ENCODE measurements at places on chromosomes 13 and 19.

DNA sequence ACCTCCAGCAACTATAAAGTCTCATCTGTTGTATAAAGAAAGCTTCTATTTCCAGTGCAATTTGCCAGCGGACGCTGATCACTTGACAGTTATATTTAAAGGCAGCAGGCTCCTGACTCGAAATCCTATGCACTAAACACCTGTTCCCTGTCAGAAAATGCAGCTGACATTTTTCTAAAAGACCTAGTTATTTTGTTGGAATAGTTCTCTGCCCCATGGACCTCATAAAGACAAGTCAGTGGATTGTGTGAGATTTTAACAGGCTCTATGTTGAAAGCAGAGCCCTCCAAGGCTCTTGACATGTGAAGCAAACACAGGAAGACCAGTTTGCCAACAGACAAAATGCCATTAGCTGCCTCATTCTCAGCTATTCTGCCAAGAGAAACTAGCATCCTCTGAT lies 304.7 kb upstream of the KLF12 start:
- no peak for DNase-seq

DNA sequence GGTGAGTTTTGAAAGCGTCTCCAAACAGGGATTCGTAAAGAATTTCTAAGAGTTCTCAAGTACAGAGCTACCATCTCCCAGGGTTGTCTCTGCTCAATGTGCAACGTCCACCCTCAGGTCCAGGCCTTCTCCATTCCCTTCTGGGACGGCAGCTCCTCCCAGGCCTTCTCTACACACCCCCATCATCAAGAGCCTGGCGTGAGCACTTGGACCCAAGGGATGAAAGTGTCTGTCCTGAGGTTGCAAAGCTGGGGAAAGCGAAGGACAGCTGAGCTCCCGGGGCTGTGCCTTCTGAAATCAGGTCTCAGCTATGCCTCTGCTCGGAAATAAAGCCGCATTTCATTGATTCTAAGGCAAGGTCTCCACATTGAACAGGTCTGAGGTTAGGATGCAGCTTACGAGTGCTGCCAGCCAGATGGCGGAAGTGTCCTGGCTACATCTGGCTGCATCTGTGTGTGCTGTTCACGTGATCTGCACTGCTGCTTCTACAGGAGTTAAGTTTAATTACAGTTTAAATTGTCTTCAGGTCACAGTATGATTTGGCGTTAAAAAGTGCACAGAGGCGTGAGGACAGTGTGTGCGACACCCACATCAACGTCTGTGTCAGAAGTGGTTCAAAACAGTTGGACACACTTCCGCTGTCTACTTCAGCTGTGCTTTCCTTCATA lies 27.0 kb upstream of the MIER2 start:
- no peak for DNase-seq

- peak; percentile 30 for DNase-seq
Observed at GRCh38 chr19:5138606-5139582, 170.0 kb downstream of the KDM4B start.

DNA sequence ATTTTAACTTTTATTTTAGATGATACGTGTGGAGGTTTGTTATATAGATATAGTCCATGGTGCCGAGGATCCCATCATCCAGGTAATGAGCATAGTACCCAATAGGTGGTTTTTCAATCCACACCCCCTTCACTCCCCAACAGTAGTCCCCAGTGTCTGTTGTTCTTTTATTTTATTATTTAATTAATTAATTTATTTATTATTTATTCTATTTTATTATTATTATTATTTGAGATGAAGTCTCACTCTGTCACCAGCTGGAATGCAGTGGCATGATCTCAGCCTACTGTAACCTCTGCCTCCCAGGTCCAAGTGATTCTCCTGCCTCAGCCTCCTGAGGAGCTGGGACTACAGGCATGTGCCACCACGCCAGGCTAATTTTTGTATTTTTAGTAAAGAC lies 2086.2 kb downstream of the PCDH9 start:
- DNase-seq: no peak

DNA sequence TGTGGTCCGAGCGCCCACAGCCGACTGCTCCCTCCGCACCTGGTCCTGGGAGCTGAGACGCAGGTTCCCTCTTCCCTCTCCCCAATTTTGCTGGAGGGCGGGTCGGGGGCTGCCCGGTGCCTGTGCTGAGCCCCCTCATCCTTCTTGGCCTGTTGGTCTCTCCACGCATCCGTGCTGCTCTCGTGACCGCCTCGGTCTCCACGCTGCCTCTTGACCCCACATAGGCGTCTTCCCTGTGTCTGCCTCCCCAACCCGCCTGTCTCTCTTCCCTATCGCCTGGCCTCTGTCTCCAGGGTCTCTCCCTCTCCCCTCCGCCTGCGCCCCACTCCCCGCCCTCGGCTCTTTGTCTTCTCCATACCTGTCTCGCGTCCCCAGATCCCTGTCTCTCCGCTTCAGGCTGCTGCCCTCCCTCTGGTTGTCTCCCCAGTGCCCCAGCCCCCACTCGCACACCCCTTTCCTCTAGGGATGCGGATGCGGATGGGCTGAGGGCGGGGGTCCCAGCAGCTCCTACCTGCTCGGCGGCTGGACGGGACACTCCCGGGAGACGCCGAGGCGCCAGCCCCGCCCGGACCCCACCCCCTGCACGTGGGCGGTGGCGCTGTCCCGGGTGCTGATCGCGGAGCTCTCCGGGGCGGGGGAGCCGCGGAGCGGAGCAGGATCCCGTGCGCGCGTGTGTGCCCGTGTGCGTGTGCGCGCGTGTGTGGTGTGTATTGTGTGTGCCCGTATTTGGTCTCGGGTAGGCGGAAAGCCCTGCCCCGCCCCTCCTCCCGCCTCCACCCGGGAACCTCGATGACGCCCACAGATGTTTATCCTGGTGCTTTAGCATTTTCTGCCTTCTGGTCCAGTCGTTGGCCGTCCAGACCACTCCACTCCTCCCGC lies at the start of gene SYT5:
SYT5 (minus strand) TSS at position 684 of the 879 bp plus-strand sequence. CDS start 1,248 bp downstream, outside the sequence.
- DNase-seq: no peak

GRCh38 chr19:54674021-54674617 lies 11.3 kb downstream of the LILRB4 start:
- DNase-seq: no peak

DNA sequence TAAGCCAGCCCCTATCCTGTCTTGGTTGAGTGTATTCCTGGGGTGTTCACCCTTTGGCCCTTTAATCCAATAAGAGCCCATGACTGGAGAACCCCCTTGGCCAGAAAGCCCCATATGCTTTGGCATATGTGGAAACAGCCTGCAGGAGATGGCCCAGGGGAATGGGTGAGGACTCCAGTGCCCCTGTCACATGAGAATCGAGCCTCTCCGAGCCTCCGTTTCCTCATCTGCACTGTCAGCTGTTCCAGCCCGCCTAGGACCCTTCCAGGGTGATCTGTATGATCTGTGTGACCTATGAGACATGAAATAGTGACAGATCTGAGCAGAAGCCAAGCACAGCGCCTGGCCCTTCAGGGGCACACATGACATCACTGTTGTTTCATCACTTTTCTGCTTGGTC lies 300.7 kb downstream of the ZNF536 start:
- no peak for DNase-seq

DNA sequence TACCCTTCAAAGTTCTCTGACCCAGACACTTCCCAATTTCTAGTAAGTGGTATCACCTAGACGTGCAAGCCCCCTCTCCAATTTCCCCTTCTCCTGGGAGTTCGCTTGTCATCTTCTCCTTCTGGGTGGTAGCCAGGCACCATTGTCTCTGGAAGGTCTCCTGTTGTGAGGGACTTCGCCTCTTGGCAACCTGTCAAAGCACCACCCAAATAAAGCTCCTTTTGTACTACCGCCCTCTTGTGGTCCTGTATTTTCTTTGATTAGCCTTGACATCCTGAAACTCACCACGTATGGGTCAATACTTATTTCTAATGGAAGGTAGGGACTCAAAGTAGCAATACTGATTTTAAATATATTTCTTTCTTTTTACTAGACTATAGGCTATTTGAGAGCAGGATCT lies 8.2 kb downstream of the GPC5 start:
- no peak for DNase-seq

GRCh38 chr13:57018915-57019314 lies 121.8 kb upstream of the PRR20A start:
- no peak for DNase-seq

GRCh38 chr19:1561236-1561842 lies 6.8 kb downstream of the MEX3D start:
- no peak for DNase-seq

Data from bone marrow (tissue), 2 donors.